ENCODE measurements at places on chromosomes 1 and 21.

- DNase-seq: no peak
- H3K4me3 ChIP-seq: no peak overlapping the region
- no peaks in the 10 kb centered on the region for H3K4me1 ChIP-seq
- no peaks in the 10 kb centered on the region for H3K27me3 ChIP-seq
- no peaks in the 10 kb centered on the region for H3K36me3 ChIP-seq
Observed at GRCh38 chr1:51088474-51088873, 13.6 kb upstream of the C1orf185 start.

DNA sequence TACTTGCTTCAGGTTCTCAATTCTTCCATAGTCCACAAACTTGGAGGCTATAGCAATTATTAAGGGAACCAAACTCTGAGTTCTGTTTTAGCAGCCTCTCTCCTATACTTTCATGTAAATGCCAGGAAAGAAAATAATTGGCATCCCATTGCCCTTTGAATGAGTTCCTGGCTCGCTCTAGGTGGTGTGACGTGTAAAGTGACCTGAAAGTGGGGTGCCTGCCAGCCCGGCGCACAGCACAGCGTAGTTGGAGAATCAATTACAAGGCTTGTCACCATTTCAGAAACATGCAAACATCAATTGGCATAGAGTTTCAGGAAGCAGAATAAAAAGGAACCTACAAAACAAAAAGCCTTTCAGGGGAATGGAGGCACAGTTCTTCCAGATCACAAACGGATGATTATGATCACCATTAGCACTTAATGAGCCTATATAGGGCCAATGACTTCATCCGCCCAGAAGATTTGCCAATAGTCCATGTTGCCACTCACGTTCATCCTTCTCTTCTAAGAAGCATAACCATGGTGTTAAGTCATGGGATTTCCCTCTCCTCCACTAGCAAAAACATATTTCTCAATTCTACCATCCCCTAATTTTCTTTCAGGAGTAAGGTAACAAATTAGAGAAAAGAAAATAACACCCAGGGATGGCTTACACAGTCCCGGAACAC, 354.6 kb upstream of the ADGRL2 start:
- no peaks in the 10 kb centered on the region for H3K4me1 ChIP-seq
- no peak for DNase-seq
- no peak overlapping the region for H3K4me3 ChIP-seq
- H3K27me3 ChIP-seq: no peaks in the 10 kb centered on the region

GRCh38 chr1:52554756-52555155, 1.9 kb upstream of the TUT4 start:
- DNase-seq: no peak
- peaks cover 5% of the 10 kb centered on the region for H3K4me1 ChIP-seq
- no peak overlapping the region for H3K27ac ChIP-seq
- H3K36me3 ChIP-seq: no peaks in the 10 kb centered on the region
- H3K27me3 ChIP-seq: no peaks in the 10 kb centered on the region

- no peak for DNase-seq
- no peak overlapping the region for H3K27ac ChIP-seq
- H3K36me3 ChIP-seq: peaks cover 28% of the 10 kb centered on the region
- no peak overlapping the region for H3K4me3 ChIP-seq
- H3K27me3 ChIP-seq: no peaks in the 10 kb centered on the region
Observed at GRCh38 chr1:233005156-233005555, 54.7 kb downstream of the NTPCR start.

DNA sequence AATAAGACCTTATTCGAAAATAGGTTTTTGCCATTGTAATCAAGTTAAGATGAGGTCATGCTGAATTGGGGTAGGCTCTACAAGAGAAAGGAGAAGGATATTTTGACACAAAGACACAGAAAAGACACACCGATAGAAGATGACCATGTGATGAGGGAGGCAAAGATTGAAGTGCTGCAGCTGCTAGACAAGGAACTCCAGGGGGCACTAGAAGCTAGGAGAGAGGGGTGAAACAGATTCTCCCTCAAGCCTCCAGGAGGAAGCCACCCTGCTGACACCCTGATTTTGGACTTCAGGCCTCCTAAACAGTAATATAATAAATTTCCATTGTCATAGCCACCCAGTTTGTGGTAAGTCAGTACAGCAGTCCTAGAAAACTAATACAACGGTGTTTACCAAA, 506.8 kb upstream of the CAMK1G start:
- no peaks in the 10 kb centered on the region for H3K27me3 ChIP-seq
- DNase-seq: no peak
- H3K27ac ChIP-seq: no peak overlapping the region
- no peaks in the 10 kb centered on the region for H3K4me1 ChIP-seq
- no peaks in the 10 kb centered on the region for H3K36me3 ChIP-seq

GRCh38 chr1:230212405-230212936, 145.4 kb downstream of the GALNT2 start:
- no peaks in the 10 kb centered on the region for H3K36me3 ChIP-seq
- no peak overlapping the region for H3K27ac ChIP-seq
- no peak overlapping the region for H3K4me3 ChIP-seq
- no peaks in the 10 kb centered on the region for H3K27me3 ChIP-seq

DNA sequence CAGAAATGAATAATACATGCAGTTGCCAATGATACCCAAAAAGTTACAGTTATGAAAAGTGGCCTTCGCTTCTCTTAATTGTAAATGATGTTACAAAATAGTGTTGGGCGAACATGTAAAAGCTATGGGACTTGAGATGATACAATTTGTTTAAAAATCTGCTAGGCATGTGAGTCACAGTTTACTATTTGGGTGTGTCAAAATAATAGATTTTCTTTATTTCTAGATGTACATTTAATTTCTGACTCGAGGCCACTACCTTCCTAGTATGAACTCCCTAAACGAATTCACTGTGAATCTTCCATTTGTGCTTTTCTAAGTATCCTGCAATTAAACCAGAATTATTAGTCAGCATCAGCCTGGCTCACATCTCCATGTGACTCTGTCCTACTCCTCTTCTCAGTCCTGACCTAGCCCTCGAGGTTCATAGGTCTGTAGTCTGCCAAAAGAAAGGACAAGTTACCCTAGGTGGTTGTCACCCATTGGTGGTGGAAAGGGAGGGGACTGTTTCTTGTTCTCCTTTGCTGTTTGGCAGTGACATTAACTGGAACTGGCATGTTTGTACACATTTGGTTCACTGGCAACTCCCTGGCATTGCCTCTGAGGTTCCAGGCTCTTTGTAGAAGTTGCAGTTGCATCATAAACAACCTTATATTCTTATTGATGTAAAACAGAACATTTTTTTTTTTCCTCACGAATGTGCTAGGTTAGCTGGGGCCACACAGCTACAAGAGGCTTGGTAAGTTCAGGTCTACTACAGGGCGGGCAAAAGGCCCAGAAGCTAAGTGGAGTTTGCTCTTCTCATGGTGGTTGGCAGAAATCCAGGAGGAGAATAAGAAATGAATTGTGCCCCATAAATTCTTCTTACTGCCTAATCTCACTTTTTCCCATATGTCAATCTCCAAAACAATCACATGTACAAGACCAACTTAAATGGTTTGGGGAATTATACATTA, 746.5 kb upstream of the ADAMTS5 start:
- no peaks in the 10 kb centered on the region for H3K27me3 ChIP-seq
- no peak overlapping the region for H3K4me3 ChIP-seq
- no peaks in the 10 kb centered on the region for H3K4me1 ChIP-seq
- no peak for DNase-seq

DNA sequence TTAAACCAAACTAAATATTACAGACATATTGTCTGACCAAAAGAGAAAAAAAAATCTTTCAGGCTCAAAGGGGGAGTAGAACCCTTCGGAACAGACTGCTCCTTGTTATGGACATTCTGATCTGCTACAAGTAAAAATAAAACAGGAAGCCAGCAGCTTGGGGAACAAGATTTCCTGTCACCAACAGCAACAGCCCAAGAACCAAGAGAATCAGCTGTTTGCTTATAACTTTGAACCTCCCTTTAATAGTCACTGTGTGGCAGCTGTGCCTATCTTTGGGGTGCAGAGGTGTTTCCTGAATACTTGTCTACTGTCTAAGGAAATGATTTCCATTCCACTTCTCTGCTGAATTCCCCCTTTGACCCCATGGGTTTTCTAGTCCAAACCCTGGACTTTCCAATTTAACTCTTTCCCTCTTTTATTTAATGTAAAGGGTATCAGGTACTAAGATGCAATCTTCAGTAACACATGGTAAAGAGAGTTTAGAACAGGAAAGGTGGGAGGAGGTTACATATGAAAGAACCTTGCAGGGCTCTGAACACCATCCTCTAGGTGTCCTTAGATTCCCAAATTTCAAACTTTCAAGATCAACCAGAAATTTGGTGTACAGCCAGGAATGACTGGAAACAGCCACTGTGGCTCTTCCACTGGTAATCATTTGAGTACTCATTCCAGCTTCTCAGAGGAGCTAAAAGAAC, 38.6 kb downstream of the GPR3 start:
- H3K4me1 ChIP-seq: peaks cover 15% of the 10 kb centered on the region
- H3K4me3 ChIP-seq: no peak overlapping the region
- peaks cover 7% of the 10 kb centered on the region for H3K36me3 ChIP-seq

DNA sequence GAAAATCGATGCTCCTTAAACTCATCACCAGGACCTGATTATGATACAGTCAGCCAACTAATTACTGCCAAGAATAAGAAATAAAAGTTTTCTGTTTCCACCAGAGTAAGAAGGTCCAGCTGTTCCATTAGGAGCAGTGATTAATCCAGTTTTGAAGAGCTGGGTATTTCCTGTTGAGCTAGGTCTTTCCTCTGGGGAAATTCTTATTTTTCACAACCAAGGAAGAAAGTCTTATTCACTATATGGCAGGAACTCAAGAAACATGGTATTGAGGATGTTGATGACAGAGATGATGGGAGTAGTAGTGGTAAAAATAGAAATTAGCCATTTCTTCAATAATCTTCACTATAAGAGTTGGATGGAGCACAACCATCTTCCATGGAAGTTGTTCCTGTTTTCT, 374.6 kb upstream of the RUNX1 start:
- H3K4me1 ChIP-seq: no peaks in the 10 kb centered on the region
- no peaks in the 10 kb centered on the region for H3K27me3 ChIP-seq
- H3K36me3 ChIP-seq: peaks cover 21% of the 10 kb centered on the region
- H3K27ac ChIP-seq: no peak overlapping the region

DNA sequence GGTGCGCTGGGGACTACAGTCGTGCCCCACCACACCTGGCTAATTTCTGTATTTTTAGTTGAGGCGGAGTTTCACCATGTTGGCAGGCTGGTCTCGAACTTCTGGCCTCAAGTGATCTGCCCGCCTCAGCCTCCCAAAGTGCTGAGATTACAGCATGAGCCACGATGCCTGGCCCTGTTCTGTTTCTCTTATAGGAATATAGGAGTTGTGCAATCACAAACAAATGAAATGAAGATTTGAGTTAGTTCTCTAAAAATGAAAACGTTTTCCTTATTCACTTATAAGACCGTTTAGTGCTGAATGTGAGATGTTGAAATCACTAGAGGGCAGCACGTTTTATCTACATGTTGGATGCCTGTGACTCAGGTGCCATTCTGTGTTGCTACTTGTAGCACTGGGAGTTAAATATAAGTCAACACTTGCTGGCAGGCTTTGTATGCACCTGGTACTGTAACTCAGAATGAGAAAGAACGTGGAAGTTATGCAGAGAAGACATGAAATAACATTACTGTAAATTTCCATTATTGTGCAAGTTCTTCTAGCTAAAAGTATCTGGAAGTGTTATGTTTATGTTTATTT, 45.8 kb downstream of the MIGA1 start:
- no peak overlapping the region for H3K4me3 ChIP-seq
- H3K36me3 ChIP-seq: peaks cover 10% of the 10 kb centered on the region
- H3K27ac ChIP-seq: no peak overlapping the region
- no peaks in the 10 kb centered on the region for H3K4me1 ChIP-seq
- DNase-seq: no peak
- no peaks in the 10 kb centered on the region for H3K27me3 ChIP-seq

- no peak overlapping the region for H3K4me3 ChIP-seq
- DNase-seq: no peak
- H3K27me3 ChIP-seq: no peaks in the 10 kb centered on the region
- peaks cover 2% of the 10 kb centered on the region for H3K4me1 ChIP-seq
Observed at GRCh38 chr1:183461350-183461749, 10.9 kb upstream of the SMG7 start.

- no peak for DNase-seq
- no peaks in the 10 kb centered on the region for H3K36me3 ChIP-seq
- no peaks in the 10 kb centered on the region for H3K4me1 ChIP-seq
Observed at GRCh38 chr1:206774093-206774492, 1.8 kb upstream of the IL10 start.

- no peak overlapping the region for H3K4me3 ChIP-seq
- H3K4me1 ChIP-seq: peaks cover 14% of the 10 kb centered on the region
- H3K27me3 ChIP-seq: no peaks in the 10 kb centered on the region
- no peaks in the 10 kb centered on the region for H3K36me3 ChIP-seq
- no peak for DNase-seq
Observed at GRCh38 chr1:183303901-183304300, 114.3 kb downstream of the NMNAT2 start.

GRCh38 chr1:180643693-180644092, 11.9 kb downstream of the XPR1 start:
- H3K4me3 ChIP-seq: no peak overlapping the region
- no peaks in the 10 kb centered on the region for H3K4me1 ChIP-seq
- H3K27ac ChIP-seq: no peak overlapping the region
- no peaks in the 10 kb centered on the region for H3K27me3 ChIP-seq

DNA sequence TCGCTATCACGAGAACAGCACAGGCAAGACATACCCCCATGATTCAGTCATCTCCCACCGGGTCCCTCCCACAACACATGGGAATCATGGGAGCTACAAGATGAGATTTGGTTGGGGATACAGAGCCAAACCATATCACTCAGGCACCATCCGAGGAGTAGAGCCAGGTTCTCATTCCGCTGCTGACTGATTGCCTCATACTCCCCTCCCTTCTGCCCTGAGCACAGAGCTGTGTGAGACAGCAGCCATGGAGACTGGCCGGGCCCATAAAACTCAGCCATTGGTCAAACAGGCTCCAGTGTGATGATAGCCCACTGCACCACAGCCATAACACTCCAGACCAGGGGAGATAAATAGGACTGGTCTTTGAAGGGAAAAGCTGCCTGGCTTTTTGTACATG, 22.6 kb downstream of the TTC4 start:
- H3K4me3 ChIP-seq: no peak overlapping the region
- no peak overlapping the region for H3K27ac ChIP-seq
- no peaks in the 10 kb centered on the region for H3K27me3 ChIP-seq
- H3K4me1 ChIP-seq: no peaks in the 10 kb centered on the region
- DNase-seq: no peak

DNA sequence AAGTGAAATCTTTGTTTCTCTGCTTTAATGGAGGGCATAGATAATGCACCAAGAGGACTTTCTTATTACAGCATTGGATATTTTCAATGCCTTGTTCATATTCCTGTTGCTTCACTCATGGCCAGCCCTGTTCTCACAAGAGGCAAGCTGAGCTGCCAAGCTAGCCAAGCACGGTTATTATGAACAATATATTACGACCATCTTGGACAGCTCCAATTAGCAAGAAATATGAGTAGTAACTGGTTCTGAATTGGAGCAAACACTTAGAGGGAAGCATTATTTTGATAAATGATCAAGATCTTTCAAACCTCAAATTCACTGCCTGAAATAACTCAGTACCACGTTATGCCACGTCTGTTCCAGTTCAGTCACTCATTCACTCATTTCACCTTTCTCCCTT, 159.8 kb downstream of the SETD4 start:
- no peaks in the 10 kb centered on the region for H3K4me1 ChIP-seq
- DNase-seq: no peak

Data from H9 (cell line).